Activated gamma-delta T cell treated with anti-CD3 and anti-CD28 coated beads, Interleukin-2, amount 50 U/mL, for 16 hours (primary cell): ENCODE measurements at places on chromosomes 3 and 15.
A peak's percentile ranks its signal among the peaks of the same experiment; 100 is the strongest.

GRCh38 chr3:159761848-159762635, 226.6 kb upstream of the IL12A start:
- no peak for DNase-seq

DNA sequence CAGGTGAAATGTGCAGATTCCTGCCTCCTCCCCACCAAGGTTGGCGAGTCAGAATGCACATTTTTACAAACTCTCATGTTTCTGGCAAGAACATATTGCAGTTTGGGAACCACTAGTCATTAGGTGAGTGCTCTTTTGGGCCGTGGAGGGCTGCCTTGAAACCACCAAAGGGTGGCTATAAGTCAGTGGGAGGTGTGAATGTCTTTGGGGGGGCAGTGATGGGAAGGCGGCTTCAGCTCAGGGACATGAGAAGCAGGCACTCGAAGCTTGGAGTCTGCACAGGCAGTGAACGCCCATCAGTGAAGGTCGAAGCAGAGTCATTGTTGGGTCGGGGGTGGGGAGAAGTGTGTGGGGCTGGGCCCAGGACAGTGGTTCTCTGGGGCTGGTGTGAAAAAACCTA, 1.1 kb downstream of the NOX5 start:
- no peak for DNase-seq

GRCh38 chr3:136708333-136708985, 43.7 kb downstream of the STAG1 start:
- no peak for DNase-seq

DNA sequence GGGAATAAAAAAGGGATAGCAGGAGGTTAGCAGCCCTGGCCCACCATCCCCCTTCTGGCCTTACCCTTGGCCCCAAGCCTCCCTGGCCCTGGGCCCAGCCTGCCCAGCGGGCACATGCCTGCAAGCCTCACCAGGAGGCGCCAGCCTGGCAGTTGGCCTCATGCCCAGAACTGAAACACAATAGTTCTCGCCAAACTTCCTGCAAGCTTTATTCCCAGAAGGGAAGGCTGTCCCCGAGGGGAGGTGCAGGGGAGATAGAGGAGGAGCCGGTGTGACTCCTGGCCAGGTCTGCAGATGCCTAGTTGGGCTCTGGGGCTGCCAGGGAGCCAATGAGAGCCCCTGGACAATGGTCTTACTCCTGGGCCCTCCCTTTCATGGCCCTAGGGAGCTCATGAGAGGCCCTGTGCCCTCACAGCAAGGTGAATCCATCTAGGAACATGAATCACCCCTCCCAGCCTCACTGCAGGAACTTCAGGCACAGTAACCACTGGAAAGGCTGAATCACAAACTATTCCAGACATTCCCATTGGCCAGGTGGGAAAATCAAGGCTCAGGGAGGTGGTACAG, 4.0 kb downstream of the CCDC33 start:
- DNase-seq = no peak

DNA sequence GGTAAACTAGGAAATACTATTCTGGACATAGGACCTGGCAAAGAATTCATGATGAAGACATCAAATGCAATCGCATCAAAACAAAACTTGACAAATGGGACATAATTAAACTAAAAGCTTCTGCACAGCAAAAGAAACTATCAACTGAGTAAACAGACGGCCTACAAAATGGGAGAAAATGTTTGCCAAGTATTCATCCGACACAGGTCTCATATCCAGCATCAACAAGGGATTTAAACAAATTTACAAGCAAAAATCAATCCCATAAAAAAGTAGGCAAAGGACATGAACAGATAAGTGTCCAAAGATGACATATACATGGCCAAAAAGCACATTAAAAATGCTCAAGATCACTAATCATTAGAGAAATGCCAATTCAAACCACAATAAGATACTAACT, 1088.9 kb downstream of the NAALADL2 start:
- no peak for DNase-seq

- no peak for DNase-seq
Measured at GRCh38 chr3:79002465-79003372, 765.1 kb downstream of the ROBO1 start.

DNA sequence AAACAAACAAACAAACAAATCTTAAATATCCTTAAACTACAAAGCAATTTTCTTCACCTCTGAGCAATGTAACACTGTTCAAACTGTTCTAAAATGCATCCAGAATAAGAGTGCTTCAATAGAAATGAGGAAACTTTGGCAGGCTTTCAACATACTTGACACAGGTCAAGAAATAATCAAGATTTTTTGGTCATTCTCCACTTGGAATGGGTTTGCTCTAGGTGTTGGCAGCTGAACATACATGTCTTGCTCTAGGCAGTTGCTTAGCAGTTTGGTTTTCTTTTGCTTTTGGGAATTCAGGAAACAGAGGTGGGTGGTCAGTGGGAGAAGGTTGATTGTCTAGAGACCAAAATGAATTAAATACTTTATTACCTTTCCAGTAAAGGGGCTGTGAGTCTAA, 1.4 kb upstream of the LRRC3B start:
- DNase-seq = no peak

GRCh38 chr3:189966843-189967242, 153.9 kb downstream of the P3H2 start:
- DNase-seq = no peak

- DNase-seq = no peak
Measured at GRCh38 chr3:14298442-14298841, 104.0 kb upstream of the SLC6A6 start.

GRCh38 chr3:114746502-114746901, 400.6 kb downstream of the ZBTB20 start:
- DNase-seq = no peak

- no peak for DNase-seq
Measured at GRCh38 chr3:57696801-57697321, 4.0 kb upstream of the DENND6A start.

DNA sequence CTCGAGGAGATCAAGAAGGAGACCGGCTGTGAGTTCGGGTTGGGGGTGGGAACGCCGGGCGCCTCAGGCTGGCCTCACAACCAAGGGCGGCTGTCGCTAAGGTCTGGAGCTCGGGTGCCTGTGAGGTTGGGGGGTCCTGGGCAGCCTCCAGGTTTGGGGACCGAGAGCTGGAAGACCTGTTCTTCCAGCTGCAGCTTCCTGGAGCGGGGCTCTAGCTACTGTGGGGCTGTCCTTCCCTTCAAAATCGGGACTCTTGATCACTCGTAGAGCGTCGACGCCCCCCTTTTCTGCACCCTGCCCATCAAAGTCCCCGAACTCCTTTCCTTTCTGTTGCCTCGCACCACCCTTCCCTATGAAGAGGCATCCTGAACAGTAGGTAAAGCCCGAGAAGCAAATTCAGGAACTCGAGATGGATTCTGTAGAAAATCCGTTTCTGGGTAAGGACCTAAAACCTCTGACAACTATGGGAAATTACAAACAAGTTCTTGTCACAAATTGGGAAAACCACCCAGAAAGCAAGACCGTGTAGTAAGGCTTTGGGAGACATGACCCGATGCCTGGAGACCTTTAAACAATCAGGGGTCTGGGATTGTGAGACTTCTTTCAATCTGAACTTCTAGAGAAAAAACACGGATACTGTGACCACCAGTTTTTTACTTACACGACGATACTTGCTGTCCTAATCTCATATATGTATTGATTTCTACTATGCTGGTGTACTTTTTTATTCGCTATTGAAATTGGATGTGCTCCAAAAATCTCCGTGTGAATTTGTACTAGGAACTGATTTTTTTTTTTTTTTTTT, 556 bp downstream of the CHP1 start:
- DNase-seq = no peak

GRCh38 chr15:95051861-95052260, 820.5 kb downstream of the MCTP2 start:
- DNase-seq = no peak

DNA sequence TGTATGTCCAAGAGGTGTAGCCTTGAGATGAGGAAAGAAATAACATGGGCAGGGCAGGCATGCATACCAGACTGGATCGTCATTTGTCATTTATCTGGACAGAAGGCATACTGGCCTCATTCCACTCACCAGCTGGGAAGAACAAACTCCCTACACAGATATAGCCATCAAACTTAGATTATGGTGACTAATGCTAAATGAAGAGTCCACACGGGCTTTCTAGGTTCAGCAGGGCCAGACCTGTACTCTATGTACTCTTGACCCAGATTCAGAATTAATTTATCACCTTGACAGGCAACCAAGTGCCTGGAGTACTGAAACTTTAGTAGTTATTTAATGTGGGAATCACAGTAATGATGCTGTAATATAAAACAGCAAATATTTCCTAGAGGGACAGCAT, 164.3 kb upstream of the IL12A start:
- DNase-seq = no peak

DNA sequence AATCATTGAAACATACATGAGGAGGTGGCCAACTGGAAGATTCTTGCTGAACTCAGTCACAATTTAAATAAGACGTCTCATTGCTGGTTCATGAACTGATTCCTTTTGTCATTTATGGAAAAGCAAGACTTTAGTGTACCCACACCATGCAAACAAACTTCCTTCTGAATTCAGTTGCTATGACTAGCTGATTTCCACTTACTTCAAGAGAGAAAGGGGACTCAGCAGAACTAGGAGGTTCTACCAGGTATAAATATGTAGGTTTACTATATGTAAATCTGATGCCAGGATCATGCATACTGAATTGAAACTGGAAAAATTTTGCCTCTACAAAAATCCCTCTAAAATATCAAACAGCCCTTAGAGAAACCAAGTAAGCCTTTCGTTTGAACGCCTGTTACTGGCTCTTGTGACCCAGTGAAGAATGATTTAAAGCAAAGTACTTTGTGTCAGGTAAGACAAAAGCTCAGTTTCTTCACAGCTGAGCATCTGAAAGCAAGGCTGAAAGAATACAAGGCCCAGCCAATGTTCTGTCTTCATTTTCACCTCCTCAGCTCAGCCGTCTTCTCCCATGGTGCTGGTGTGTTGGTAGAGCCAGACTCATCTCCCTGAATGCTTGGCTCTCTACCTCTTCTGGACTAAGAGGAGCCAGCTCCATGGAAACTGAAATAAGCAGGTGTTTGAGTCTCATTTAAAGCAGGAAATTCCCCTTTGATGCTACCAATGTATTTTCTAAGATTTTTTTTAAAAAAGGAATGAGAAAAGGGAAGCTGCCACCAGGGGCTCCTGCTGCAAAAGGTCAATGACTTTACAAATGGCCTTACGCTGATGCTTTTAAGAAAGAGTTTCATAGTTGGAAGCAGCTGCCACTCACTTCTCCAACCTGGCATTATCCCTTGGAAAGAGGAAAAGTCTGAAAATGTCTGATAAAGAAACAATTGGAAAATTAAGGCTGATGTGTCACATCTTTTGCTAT, 301.6 kb downstream of the EFHB start:
- DNase-seq = no peak

DNA sequence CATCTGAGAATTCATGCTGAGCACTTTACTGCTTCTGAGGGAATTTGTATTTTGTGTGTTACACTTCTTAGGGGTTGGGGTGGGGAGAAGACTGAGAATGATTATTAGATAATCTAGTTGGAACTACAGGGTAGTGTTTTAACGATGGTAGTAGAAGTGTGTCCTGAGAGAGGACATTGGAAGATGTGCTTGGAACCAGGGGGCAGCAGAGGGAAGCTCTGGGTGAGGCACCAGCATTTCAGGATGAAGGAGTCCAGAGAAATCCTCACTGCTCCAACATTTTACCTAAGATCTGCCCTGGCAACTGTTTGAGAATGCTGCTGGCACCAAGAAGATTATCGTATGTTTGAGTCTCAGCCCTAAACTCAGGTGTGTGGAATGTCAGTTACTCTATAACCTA, 145.5 kb downstream of the SQOR start:
- no peak for DNase-seq

GRCh38 chr3:138012526-138012925, 2.6 kb downstream of the CLDN18 start:
- no peak for DNase-seq

DNA sequence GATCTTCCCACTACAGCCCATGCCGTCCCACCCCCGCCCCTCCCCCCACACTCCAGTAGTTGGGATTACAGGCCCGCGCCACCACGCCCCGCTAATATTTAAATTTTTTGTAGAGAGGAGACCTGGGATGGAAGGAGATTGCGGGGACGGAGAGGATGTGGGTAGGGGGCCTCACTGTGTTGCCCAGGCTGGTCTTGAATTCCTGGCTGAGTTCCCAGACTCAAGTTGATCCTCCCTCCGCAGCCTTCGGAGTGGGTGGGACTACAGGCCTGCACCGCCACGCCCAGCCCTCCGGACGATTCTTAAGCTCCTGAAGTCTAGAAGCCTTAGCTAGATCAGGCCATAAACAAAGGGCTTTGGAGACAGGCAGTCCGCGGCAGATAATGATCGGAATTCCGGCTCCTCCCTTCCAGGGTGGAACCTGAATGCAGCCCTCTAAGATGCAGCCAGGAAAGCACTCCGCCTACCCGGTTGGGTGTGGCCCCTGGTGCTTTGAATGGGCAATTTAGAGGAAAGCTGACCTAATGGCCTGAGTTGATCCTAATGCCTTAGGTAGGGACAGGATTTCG, at the start of gene DPPA2:
Gene DPPA2, minus strand, starts transcription at position 356 of the 569 bp plus-strand sequence. CDS start 1,975 bp downstream, outside the sequence.
- no peak for DNase-seq

GRCh38 chr3:167487556-167487955, 13.7 kb upstream of the SERPINI2 start:
- DNase-seq = no peak

DNA sequence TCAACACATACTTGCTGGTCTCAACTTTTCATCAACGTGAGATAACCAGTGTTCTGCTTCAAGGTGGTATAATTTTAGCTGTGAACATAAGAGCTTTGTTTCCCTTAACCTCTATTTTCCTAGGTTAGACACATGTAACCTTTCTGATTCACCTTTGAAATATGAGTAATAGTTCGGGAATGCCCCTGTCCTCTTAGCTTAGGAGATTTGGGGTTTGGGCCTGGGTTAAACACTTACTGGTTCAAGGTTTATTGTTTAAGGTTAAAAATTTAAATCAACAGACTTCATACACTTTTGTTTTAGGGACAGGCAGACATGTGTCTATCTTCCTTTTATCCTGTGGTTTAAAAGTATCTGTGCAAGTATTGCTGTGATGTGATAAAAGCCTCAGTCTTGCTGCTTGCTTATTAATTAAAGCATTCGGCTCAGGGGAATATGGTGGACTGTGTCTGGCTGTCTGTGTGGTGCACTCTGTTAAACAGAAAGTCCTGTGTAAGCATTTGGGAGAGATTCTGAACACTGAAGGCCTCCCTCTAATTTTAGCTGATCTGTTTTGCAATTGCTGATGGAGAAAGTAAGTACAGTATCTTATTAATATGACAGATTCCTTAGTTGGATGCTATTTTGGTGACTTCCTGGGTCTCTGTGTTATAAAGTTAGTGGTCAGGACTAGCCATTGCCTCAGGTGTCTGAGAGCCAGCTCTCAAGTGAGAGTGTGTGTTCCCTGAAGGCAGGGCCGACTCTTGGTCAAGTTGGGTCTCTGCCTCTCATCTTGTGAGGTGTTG, 81.8 kb downstream of the USP13 start:
- no peak for DNase-seq

- peak; percentile 46 for DNase-seq
Measured at GRCh38 chr3:187679638-187680396, 9.6 kb upstream of the SST start.

- no peak for DNase-seq
Measured at GRCh38 chr3:67809370-67809935, 155.0 kb upstream of the SUCLG2 start.

- no peak for DNase-seq
Measured at GRCh38 chr15:60854858-60855564, 374.1 kb downstream of the RORA start.
